ENCODE measurements at places on chromosomes 1 and 21.

GRCh38 chr1:1081311-1082238 is 7.5 kb upstream of the RNF223 start:
- DNase-seq: no peak

DNA sequence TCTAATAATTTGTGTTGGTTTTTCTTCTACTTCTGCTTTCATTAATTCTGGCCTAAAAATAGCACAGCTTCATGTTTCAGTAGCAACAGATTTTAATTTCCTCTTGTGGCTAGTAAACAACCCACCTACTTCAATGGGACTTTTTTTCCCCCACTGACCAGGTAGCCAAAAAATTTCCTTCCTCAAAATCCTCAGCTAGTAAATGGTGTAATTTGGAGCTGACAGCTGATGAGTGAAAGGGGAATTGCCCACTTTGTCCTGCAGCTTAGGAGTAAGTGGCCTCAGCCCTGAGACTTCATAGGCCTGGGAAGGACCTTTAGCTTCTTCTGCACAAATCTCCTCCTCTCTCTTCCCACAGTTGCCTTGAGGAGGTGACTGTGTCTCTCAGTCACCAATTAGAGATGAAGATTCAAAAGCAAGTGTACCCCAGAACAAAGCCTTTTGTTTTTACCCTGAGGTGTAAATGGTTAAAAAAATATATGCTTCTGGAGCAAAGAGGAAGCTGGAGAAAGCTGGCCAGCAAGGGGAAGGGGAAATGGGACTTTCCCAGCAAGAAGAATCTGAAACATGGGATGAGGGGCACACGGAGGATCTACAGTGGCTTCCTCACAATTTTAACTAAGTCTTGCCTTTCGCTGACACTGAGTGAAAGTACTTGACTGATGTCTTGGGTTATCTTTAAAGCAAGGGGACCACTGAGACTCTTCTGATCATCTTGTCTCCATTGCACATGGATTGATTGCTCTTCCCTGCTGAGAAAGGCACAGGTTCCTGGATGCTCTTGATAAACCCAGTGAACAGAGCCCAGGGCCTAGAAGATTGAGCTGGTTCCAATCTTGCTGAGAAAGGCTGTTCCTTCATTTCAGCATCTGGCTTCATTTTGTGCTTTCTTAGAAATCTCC is 35.8 kb upstream of the VCAM1 start:
- DNase-seq: no peak

DNA sequence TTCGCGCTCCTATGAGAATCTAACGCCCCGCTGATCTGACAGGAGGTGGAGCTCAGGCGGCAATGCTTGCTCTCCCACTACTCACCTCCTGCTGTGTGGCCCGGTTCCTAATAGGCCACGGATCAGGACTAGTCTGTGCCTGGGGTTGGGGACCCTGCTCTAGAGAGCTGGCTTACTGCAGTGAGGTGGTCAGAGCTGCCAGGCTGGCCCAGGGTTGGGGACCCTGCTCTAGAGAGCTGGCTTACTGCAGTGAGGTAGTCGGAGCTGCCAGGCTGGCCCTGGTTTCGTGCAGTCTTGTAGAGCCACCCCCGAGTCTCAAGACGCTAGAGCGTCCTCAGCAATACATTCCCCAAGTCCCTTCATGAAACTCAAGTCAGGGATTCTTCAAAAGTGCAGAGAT is 27.5 kb downstream of the SLC37A1 start:
- no peak for DNase-seq

DNA sequence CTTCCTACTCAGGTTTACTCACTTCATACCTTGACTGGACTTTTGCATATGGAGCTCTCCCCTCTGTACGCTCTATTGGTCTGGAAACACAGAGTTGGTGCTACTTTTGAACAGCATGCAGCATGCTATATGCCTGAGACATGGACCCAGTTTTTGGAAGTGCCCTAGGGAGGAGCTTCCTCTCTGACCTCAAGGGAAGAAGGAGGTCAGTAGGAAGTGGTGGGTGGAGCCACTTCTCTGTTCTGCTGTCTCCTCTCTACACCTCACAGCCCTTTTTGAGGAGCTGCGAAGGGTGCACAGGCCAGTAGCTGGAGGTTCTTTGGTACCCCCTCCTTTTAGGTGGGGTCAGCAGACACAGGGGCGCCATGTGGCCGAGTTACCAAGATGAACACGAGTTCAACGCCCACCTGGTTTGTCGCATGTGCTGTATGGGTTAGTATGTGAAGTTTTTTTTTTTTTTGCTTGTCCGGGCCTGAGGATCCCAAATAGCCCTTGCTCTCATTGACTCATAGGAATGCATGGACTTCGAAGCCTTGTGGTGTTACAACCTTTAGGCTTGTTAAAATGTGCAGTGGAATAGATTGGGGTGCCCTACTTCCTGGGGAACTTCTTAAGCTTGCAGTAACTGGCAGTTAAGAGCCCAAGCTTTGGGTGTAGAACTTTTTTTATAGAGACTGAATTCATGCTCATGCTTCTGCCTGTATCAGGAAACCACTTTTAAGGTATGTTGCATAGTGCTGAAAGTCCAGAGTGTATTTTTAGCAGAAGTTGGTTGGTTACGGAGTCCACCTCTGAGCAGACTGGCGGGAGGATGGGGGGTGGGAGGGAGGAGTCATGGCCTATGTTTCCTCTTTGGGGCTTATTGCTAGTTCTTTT is 10.7 kb downstream of the MACF1 start:
- no peak for DNase-seq

GRCh38 chr1:28087614-28088167 is 719 bp downstream of the EYA3 start:
- DNase-seq: no peak

GRCh38 chr1:225849925-225850324 is 32.3 kb downstream of the TMEM63A start:
- no peak for DNase-seq

GRCh38 chr1:194374649-194375048 is 1188.2 kb upstream of the B3GALT2 start:
- DNase-seq: no peak

- no peak for DNase-seq
Measured at GRCh38 chr1:197195100-197195499, 48.6 kb upstream of the ASPM start.

DNA sequence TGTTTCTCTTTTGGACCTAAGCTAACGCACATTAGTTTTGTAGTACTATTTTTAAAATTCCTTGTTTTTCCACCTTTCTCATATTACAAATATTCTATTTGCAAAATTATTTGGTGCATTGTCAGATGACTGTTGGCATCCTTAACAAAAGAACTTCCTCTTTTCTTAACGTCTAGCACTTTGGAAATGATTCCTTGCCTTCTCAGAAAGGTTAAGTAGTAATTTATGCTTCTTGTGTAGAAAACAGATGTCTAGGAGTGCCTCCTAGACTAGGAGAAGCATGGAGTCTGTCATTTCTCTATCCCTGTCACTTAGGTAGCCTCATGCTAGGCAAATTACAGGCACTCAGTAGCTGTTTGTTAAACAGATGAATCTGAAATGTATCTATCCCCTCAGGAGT is 64.4 kb downstream of the HSPA13 start:
- no peak for DNase-seq

GRCh38 chr1:109875874-109876273 is 34.8 kb upstream of the CSF1 start:
- DNase-seq: no peak

DNA sequence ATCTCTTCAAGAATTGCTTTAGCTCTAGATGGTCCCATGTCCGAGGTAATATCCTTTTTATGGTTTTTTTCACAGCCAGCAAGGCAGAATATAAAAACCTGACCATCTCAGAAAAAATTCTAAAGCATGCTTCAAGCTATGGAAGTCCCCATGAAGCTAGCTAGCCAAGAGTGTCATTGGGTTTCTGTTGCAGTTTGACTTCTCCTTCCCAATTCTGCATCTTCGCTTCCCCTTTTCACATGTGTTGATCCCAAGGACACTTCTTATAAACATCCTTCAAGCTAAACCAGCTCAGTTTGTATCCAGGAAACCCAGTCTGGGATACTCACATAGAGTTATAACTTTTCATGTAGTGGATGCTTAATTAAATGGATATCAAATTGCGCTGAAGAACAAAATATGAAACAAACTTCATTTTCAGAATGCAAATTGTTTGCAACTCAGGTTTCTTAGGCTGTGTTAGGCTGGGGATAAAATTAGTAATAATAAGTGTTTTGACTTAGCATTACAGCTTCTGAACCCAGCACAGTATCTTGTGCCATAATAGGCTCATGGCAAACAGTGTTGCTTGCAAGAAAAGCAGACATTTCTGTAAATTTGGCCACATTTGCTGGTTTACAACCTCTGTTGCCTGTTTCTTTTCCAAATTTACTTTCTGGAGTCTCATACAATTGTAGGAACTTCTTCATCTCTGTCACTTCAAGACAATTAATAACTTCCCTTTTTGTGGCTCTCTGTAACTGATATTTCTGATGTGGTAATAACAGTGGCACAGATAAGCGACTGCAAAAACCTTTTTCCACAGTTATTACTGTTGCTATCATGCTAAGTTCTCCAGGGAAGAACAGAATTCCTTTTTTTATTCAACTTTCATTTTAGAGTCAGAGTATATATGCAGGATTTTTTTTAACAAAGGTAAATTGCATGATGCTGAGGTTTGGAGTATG is 53.2 kb downstream of the NCAM2 start:
- no peak for DNase-seq

GRCh38 chr1:169683661-169684060 is 27.8 kb downstream of the SELL start:
- DNase-seq: no peak

DNA sequence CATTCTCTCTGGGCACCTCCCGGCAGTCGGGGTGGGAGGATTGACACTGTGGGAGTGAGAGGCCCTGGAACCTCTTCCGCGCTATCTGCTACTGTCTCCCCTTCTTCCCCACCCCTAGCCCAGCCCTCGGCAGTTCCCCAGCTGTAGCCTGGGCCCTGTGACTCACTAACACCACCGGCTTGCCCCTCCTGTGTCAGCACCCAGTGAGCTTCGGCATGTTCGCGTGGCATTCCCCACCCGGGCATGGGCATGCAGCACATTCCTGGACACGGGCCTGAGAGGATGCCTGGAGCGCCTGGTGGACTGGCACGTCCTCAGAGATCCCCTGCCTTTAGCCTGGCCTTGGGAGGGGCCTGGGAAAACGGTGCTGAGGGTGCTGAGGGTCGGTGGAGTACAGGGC is 1.3 kb downstream of the CDK18 start:
- no peak for DNase-seq

DNA sequence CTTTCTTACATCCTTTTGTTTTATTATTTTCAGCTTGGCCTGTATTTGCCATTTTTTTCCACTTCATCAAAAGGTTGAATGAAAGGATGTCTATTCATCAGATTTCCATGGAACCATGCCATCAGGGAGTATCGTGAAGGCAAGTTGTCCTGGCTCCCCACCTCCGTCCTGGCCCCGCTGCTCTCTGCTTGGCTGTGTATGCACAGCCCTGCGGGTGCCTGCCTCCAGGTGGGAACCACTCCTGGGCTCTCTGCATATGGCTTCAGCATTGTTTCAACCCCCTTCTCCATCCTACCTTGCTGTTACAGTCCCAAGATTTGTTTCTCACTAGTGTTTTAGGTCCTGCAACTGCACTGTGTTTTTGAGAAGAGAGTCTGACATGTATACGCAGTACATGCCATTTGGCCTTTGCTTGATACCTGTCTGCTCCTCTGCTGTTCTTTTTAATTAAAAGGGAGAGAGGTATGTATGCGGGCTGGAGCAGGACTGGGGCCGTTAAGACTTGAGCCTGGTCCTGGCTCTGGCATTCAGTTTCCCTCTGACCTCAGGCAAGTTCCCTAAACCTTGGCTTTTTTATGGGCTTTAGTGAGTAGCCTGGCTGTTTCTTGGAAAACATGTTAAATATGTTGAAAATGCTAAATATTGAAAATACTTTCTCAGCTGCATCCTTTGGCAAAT is 69.9 kb upstream of the GCLM start:
- no peak for DNase-seq

- DNase-seq: no peak
Measured at GRCh38 chr1:160489513-160490261, 33.4 kb downstream of the SLAMF6 start.

DNA sequence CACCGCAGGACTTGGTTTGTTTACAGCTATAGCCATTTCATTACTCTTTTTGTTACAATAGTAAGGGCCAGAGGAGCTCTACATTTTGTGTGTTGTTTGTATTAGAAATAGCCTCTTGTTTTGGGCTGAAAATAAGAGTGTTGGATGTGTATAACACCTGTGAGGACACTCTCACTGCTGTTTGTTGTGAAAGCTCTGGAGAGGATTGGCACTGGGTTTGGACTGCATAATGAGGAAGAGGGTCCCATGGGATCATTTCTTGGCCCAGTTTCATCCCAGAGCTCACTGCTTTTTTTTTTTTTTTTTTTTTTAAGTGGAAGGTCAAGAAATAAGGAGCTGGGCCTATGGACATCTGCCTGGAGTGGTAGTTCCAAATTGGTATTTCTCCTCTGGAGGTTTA is 61.6 kb upstream of the KIAA0040 start:
- no peak for DNase-seq

DNA sequence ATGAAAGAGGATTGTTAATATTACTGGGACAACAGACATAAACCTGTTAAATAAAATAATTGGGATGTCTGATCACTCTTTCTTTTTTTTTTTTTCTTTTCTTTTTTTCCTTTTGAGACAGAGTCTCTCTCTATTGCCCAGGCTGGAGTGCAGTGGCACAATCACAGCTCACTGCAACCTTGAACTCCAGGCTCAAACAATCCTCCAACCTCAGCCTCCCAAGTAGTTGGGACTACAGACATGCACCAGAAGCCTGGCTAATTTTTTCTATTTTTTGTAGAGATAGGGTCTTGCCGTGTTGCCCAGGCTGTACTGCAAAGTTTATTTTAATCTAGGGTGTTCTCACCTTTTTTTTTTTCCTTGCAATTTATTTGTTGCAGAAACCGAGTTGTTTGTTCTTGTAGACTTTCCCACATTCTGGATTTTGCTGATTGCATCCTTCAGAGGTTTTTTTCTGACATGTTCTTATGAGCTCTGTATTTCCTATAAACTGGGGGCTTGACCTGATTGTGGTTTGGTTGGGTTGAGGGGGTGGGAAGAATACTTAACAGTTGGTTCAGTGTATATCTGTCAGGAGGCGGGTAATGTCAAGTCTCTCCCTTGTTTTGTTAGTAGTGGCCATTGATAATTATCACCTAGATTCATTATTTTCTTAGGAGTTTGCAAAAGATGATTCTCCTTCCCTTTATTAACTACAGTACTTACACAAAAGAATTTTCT is 125.2 kb downstream of the MAST2 start:
- DNase-seq: no peak

- DNase-seq: no peak
Measured at GRCh38 chr1:7248549-7249199, 463.4 kb downstream of the CAMTA1 start.

DNA sequence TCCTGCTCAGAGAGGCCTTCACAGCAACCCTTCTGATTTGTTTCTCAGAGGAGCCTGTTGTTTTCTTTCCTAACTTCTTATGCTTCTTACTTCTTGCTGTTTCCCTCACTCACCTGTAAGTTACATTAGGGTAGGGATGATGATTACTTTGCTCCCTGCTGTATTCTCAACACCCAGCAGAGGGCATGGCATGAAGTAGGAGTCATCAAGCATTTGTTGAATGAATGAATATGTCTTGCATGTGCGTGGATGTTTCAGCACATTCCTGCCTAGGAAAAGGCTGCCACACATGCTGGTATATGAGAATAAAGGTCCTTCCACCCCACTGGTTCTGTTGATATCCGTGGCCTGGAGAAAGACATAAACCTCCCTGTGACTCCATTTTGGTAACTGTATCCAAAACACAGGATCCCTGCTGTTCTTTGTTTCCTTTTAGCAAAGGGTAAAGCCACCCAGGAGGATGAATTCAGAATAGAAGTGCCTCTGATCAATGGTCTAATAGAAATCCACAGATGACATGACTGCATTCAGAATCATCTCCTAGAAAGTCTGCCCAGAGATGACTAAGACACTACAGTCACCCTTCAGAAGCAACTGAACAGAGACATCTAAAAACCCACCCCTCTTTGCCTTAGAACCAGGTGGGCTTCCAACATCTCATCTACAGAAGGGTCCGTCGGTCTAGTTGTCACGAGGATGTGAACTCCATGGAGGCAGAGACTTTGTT is 168.8 kb downstream of the ZSCAN20 start:
- no peak for DNase-seq

All from HS-27A (cell line).